ENCODE measurements at places on chromosomes 1 and 21. TPM values are rescaled to one million over a fixed set of nuclear protein-coding genes. Genes with fewer than 3 reads are reported as not detected.

Gene DNAJC8
- 82.1 TPM for total RNA-seq

Gene MAD2L2
- total RNA-seq, result 43.5 TPM

Gene NFASC
- total RNA-seq, result not detected

Gene LMX1A
- not detected for total RNA-seq

Gene LCE1C
- not detected for total RNA-seq

Gene SCNM1
- total RNA-seq, result 33.4 TPM

Gene TMEM269
- not detected for total RNA-seq

Measured in mammary microvascular endothelial cell (primary cell).